Activated T-helper 1 cell treated with anti-CD3 and anti-CD28 coated beads, Interleukin-2, amount 50 U/mL, for 16 hours (primary cell): ENCODE measurements at places on chromosomes 7 and 10.

DNA sequence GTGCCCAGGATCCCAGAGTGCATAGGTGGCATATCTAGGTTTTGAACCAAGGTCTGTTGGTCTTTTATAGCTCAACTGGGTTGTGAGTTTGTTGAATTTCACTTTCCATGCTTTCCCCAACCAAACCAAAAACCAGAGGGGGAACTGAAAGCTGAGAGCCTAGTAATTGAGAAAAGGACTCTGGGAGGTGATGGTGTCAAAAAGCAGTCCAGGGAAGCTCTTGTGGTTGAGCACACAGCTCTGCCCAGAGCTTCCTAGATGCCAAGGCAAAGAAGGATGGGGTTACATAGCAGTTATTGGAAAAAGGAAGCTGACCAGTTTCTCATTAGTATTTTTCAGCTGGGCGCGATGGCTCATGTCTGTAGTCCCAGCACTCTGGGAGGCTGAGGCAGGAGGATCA, 9.9 kb downstream of the POR start:
- DNase-seq: no peak

GRCh38 chr7:117185124-117185523, 137.7 kb downstream of the WNT2 start:
- DNase-seq: no peak

DNA sequence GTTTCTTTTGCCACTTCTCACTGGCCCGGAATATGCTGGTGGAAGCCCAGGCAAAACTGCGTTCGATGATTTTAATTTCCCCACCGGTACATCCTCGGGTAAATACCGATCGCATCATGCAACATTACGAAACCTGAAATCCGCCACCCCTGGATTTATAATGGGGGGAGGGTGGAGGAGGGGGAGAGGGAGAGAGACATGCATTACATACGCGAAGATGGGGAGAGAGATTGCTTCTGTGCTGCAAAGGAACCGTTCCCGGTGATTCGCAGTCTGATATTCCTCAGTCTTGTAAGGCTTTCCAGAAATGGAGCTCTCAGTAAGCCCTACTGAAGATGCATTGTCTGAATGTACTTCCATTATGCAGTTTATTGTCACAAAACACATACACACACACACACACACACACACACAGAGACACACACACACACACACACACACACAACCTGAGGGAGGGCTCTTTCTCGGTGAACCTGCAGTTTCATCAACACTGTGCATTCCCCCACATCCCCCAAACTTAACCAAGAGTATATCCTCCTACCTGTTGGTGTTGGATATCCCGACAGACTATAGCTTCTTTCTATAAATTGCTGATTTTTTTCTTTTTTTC, 741 bp downstream of the GPR85 start:
- DNase-seq: no peak

- DNase-seq: no peak
Measured at GRCh38 chr10:78905957-78906308, 162.8 kb upstream of the ZMIZ1 start.

DNA sequence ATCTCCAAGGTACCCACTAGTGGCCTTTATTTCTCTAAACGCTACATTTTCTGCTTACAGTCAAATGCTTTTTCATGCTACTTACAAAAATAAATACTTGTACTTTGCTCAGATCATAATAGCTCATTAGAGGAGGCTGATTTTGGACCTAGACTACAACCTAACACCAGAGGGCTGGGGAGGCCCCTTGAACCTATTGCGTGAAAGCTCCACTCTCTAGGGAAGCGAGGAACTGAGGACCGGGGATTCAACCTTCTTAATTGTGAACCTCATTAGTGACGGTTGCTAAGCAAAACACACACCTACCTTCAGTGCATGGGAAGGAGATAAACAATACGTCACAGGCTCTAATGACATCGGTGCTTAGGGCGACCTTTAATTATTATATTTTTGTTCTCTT, 92.1 kb downstream of the EBF3 start:
- no peak for DNase-seq

- no peak for DNase-seq
Measured at GRCh38 chr7:133682364-133683181, 429.7 kb downstream of the EXOC4 start.

GRCh38 chr7:157664871-157665633, 328.2 kb downstream of the DNAJB6 start:
- DNase-seq: no peak

- no peak for DNase-seq
Measured at GRCh38 chr10:103665162-103665889, 171.8 kb downstream of the NEURL1 start.

GRCh38 chr7:43439631-43440401, 143.1 kb upstream of the STK17A start:
- DNase-seq: peak; percentile 26

DNA sequence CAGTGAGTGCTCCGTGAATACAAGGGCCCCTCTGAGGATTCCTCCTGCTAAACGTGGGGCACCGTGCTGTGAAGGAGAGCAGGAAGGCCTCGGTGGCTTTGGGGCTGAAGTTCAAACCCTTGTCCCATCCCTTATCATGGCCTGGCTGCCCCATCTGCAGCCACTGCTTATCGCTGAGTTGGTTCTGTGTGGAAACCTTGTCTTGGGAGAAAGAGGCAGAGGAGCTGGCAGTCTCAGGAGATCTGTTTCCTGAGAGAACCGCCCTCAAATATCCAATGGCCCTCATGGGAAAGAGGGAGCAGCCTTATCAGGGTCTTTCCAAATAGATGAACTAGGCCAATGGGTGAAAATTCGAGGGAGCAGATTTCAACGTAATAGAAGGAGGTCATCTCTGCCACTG, 52.0 kb upstream of the NRF1 start:
- DNase-seq: no peak

GRCh38 chr10:5614155-5614721, 52.2 kb downstream of the ASB13 start:
- no peak for DNase-seq

- DNase-seq: no peak
Measured at GRCh38 chr10:131124945-131125344, 186.6 kb downstream of the TCERG1L start.

DNA sequence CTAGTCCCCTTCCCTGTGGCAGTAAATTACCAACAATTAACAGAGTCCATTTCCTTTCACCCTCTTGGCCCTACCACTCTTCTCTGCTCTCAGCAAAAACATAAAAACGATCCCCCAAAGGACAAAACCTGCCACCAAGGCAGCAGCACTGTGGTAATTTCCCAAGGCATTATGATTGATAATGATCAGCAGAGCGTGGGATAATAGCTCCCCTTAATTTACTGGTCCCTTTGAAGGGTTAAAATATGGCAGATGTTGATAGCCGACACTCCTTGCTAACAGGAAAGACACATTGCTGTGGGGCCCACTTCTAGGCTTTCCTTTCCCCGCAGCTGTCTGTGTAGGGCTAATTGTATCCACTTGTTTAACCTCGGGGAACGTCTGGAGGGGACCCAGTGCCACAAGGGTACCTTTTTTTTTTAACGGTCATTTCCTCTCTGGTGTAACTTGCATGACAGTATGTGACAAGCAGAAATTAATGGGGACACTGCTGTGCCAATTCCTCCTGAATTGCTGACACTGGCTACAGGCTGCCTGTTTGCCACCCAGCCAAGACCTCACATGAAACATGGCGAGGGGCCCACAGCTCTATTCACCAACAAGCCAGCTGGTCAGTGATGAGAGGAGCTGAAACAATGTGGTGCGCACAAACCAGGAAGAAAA, 81.3 kb downstream of the CDK6 start:
- DNase-seq: no peak

DNA sequence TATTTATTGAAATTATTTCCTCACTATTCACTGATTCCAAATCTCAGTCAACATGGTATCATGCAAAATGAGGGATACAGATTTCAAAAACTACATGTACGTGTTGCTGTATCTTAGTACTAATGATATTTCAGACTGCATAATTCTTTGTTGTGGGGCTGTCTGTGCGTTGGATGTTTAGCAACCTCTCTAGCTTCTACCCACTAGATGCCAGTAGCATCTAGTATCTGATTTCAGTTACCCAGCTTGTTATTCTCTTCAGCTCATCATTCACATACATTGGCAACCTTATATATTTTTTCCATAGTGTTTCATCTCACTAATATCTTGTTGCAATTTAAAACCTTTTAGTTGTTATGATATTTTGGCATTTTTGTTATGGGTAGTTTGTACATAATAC, 22.5 kb upstream of the WASL start:
- DNase-seq: no peak

DNA sequence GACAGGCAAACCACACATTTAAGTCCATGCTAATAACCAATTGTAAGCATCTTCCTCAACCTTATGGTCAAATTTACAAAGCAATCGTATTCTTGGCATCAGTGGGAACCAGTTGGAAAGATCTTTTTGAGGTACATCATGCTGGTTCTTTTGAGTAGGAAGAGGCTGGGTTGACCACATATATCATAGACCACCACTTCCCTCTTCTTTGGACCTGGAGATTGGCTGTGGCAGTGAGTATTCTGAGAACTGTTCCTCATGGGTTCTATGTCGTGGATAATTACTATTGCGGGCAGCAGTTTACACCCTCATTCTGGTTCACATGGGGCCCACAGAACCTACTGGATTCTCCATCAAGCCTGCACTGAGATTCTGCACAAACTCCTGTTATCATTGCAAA, 35.5 kb upstream of the C1GALT1 start:
- DNase-seq: no peak

DNA sequence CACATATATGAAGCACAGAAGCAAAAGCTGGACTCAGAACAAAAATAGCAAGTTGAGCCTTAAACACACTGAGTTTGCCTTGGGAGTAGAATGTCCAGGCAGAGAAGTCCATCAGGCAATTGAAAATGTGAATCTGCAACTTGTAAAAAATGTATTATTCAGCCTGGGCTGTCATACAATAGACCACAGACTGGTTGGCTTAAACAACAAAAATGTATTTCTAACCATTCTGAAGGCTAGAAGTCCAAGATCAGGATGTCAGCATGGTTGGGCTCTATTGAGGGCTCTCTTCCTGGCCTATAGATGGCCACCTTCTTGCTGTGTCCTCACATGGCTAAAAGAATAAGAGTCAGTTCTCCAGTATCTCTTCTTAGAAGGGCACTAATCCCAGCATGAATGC, 76.5 kb upstream of the CAPZA2 start:
- DNase-seq: no peak

DNA sequence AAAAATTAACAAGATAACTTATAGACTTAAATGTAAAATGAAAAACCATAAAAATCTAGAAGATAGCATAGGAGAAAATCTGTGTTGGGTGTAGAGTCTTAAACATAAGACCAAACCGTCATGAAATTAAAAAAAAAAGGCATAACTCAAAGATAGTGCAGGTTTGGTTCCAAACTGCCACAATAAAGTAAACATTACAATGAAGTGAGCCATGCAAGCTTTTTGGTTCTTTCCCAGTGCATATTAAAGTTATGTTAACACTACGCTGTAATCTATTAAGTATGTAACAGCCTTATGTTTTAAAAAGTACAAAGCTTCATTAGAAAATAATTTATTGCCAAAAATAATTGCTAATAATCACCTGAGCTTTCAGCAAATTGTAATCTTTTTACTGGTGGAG, 1366.5 kb upstream of the LRRTM3 start:
- DNase-seq: no peak

DNA sequence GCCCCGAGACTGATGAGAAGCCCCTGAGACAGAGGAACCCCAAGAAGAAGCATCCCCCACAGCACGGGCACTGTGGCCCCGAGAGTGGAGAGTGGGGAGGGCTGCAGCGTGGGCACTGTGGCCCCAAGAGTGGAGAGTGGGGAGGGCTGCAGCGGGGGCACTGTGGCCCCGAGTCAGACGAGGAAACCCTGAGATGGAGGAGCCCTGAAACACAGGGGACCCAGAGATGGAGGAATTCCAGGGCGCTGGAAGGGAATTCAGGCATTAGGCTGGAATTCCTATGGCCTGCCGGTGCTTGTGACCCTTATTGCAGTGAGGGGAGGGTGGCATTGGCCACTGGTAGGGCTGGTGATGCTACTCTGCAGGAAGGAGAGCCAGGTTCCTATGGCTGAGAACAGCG, 168.6 kb upstream of the SHH start:
- no peak for DNase-seq

DNA sequence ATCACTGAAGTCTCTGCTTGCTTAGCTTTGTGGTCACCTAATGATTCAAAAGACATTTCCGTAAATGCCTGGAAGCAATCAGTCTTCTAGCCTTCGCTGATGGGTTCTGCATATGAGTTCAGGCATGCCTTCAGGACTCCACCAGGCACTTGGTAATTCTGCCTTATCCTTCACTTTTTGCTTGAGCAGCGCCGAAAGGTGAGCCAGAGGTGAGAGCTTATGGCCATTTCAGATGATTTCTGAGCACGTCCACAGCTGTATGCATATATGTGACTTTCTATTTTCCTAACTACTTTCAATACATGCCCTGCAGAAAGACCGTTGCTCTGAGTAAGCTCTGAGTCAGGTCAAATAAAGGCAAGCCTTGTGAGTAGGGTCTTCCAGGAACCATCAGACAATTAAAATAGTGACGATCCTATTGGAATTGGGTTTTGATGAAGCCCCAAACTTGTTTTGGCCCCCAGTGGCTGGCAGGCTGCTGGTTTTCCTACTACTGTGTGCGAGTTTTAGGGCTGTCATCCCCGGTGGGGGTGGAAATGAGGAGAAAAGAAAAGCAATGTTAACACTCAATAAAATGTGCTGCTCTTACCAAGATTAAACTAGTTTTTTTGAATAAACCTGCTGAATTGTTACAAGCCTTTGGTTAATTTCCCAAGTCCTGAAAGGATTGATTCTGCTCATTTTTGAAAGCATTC, 154.4 kb upstream of the AKR1E2 start:
- no peak for DNase-seq

GRCh38 chr10:96991313-96991841, 159.3 kb downstream of the LCOR start:
- DNase-seq: no peak

DNA sequence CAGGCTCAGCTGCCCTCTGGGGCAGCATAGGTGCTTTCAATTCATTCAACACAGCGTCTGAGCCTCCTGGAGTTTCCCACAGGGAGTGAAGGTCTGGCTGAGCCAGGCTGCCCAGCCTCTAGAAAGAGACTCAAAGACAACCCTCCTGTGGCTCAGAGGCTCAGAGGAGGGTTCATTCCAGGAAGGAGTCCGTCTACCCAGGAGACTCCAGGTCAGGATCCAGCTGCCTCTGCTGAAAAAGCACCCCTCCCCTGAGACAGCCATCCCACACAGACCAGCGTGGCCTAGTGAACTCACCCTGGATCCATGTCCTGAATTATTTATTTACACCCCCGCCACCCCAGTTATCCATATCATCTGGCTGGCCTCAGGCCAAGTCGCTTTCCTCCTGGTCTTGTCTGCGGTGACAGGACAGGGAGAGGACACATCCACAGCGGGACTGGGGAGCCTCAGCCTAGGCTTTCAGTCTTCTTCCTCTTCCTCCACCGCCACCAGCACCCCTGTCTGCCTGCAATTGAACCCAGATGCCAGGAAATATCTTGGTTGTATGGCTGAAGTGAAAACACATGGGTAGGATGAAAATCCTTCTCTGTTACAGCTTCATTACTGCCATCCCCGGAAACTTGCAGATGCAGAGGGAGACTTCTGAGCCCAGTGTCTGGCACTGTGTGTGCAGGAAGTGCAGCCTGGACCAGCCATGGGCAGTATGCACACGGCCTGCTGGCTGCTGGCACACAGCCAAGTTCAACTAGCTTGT, 44.0 kb upstream of the COL13A1 start:
- no peak for DNase-seq

GRCh38 chr10:51233337-51234100, 159.2 kb downstream of the PRKG1 start:
- no peak for DNase-seq
